ENCODE measurements at places on chromosomes 16 and 17. TPM values are rescaled to one million over a fixed set of nuclear protein-coding genes. Genes with fewer than 3 reads are reported as not detected.
A peak's percentile ranks its signal among the peaks of the same experiment; 100 is the strongest.

Gene ZFHX3
- 11.9 TPM for total RNA-seq

DNA sequence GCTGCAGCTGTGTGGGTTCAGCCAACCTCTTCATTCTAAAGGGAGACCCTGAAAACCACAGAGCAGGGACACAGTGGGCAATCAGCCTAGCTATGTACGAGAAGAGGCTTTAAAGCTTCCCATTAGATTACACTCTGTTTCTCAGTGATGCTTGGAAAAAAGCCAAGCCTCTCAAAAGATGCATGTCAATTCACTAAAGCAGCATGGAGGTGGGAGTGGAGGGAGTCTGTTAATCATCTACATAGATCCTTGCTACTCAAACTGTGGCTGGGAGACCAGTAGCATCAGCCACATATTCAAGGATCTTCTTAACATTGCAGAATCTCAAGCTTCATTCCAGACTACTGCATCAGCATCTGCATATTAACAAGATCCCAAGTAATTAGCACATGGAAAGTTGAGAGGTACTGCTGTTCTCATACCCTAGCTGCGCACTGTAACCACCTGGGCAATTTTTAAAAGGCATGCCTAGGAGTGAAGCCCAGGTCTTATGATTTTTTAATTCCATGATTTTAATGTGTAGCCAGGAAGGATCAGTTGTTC lies 305.9 kb downstream of the PMP22 start:
- no peak for DNase-seq

- no peak for DNase-seq
These were observed 14.7 kb downstream of the LLGL2 start for GRCh38 chr17:75539967-75540729.

- no peak for DNase-seq
These were observed 328.4 kb downstream of the MAF start for GRCh38 chr16:79272141-79272577.

DNA sequence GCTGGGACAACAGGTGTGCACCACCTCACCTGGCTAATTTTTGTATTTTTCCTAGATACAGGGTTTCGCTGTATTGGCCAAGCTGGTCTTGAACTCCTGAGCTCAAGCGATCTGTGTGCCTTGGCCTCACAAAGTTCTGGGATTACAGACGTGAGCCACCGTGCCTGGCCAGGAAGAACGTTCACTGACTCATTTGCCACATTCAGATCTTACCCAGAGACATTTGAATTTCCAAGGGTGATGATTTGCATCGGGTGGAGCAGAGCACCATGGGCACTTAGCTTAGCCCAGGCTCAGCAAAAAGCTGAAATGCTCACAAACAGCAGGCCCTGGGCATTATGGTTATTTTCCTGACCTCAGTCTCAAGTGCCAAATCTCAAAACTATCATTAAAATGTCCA lies 14.5 kb upstream of the ADORA2B start:
- DNase-seq = no peak

DNA sequence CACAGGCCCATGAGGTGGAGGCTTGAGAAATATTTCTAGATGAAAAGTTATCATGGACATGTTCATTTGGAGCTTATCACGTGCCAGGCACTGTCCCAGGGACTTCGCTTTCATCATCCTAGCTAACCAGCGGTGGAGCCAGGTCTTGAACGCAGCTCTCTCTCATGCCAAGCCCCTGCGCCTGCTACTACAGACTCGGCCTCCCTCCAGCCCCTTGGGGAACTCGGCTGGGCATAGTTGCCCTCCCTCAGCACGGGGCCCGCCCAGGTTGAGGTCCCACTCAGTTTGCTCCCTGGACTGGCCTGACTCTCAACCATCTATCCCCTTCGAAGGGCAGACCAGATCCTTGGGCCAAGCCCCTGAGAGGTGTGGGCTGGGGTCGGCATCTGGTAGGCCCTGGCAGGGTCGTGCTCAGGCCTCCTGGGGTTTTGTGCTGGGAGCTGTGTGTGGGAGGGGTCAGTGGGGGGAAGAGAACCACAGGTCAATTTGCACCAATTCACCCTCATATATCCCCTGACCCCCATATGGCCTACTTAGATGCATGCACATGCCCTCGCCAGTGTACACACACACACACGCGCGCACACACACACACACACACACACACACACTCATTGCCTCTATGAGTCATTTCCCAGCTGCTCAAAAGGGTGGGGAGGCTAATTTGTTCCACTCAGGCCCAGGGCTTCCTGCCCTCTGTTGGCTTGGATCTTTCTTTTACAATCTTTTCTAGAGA lies 12.1 kb upstream of the SCN4A start:
- peak; percentile 70 for DNase-seq

Gene NOL11
- 32.4 TPM for total RNA-seq

GRCh38 chr16:58940609-58941008 lies 206.5 kb upstream of the GOT2 start:
- no peak for DNase-seq

Gene GNGT2
- total RNA-seq = 1.9 TPM

GRCh38 chr17:40341808-40342503 lies 22.6 kb downstream of the GJD3 start:
- DNase-seq = peak; percentile 89

- DNase-seq = no peak
These were observed 12.0 kb downstream of the FOXN1 start for GRCh38 chr17:28518132-28518531.

DNA sequence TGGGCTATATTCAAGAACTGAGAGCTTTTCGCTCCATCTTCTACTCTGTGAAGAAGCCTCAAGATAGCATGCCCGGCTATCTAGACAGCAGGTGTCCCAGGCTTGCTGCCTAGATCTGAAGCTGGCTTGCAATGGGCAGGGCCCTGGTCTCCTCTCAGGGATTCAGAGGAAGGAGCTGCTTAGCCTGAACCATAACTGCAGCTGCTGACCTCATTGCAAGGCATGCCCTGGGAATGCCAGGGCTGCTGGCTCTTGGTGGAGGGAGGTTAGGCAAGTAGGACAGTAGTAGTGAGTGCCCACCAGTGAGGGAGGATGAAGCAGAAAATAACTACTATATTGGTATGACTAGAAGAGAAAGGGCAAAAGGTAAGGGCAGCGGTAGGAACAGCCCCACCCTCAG lies 21.3 kb upstream of the SLC35B1 start:
- DNase-seq = no peak

- DNase-seq = no peak
These were observed 11.4 kb downstream of the LIMD2 start for GRCh38 chr17:63688396-63689020.

Gene PSMC3IP
- 2.2 TPM for total RNA-seq
